ENCODE measurements at places on chromosomes 11 and 22. TPM values are rescaled to one million over a fixed set of nuclear protein-coding genes. Genes with fewer than 3 reads are reported as not detected.

DLG2 gene
- 1.8 TPM for total RNA-seq

C11orf65 gene
- 0.43 TPM for total RNA-seq

CRYBA4 gene
- not detected for total RNA-seq

FAM83F gene
- total RNA-seq = 0.11 TPM

HEPACAM gene
- total RNA-seq = not detected

DNA sequence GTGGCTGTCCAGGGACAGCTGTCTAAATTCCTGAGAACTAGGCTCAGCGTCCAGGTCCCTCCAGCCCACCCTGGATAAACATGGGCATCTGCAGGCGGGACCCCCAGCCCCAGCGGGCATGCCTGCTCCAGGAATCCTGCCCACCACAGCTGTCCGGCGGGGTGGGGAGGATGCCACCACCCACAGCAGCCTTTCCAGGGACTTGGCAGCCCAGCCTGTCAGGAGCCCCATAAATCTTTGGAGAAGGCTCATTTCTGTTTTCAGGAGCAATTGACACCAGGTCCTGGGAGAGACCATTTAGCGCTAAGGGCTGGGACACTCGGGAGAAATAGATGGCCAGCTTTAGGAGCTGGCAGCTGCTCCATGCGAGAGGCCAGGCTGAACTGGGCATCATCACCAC, 358.9 kb downstream of the CADM1 start:
- peaks cover 5% of the 10 kb centered on the region for H3K27me3 ChIP-seq
- DNase-seq = no peak
- H3K36me3 ChIP-seq = no peaks in the 10 kb centered on the region
- H3K27ac ChIP-seq = no peak overlapping the region
- H3K4me3 ChIP-seq = no peak overlapping the region

GRCh38 chr22:19497245-19497644, 17.5 kb downstream of the CDC45 start:
- no peak overlapping the region for H3K27ac ChIP-seq
- H3K4me3 ChIP-seq = no peak overlapping the region
- H3K27me3 ChIP-seq = no peaks in the 10 kb centered on the region
- peaks cover 9% of the 10 kb centered on the region for H3K4me1 ChIP-seq
- DNase-seq = no peak
- peaks cover 68% of the 10 kb centered on the region for H3K36me3 ChIP-seq

DNA sequence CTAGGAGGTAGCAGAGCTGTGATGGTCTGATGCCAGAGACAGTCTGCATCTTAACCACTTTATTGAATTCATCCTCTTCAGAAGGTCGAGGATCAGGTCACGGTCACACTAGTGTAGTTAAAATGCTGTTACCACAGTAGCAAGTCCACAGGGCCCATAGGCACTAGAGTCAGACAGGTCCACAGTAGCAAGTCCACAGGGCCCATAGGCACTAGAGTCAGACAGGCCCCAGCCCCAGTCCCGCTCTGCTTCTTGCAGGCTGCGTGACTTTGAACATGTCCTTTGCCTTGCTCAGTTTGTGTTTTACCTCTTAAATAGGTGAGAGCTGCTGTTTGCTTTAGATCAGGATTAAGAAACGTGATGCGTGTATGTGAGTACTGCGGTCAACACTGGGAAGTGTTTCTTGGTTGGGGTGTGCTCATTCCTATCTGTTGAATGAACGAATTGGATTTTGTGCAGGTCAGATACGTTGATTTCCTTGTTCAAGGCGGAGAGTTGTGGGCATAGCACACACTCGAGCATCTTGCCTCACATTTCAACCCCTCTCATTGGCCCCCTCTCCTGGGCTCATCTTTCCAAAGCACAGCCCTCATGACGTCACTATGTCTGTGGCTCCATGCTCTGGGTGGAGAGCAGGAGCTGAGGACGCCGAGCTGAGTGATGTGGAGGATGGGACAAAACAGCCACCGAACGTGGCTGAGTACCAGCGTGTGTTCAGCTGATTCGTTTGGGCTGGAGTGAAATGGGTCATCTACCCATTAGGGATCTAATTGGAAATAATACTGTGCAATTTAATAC, 191.7 kb downstream of the TBC1D22A start:
- H3K27me3 ChIP-seq = no peaks in the 10 kb centered on the region
- no peak overlapping the region for H3K27ac ChIP-seq
- no peak overlapping the region for H3K4me3 ChIP-seq

DNA sequence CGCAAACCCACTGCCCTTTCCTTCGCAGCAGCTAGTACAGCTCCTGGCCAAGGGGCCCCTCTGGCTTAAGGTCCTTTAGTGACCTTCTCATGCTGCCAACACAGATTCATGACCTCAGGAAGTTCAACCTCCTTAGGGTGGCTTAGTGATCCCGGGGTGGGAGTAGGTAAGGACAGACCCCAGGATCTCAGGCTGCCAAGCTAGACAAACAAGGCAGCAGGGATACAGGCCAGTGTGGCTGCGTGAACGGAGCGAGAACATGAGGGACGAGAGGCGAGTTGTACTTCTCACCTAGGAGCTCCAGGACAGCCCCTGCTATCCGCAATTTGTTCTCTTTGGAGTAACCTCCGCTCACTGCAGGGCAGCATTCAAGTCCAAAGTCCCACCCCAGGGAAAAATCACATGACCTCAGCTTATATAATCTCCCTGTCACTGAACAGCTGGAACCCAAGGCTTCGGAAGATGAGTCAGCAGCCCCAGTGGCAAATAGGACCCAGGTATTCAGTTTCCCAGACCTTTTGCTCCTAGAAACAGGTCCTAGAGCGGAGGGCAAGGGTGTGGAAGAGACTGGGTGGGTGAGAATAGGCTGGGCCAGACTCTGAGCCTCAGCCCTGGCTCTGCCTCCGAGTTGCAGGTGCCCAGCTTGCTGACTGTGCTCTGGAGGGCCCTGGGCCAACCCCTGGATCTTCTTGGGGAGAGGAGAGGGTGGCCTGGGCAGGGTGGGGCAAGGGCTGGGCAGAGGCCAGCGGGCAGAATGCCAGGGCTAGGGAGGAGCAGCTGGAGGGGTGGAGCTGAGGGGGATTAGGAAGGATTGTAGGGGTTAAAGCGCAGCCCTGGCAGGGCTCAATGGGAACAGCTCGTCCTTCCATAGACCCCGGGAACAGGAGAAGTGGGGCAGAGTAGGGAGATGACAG, 13.1 kb downstream of the USP2 start:
- DNase-seq = no peak
- H3K27me3 ChIP-seq = peaks cover 19% of the 10 kb centered on the region
- no peak overlapping the region for H3K27ac ChIP-seq
- no peak overlapping the region for H3K4me3 ChIP-seq

GRCh38 chr11:57072640-57073039, 83.9 kb downstream of the OR5AK2 start:
- H3K36me3 ChIP-seq = no peaks in the 10 kb centered on the region
- H3K27ac ChIP-seq = no peak overlapping the region
- no peaks in the 10 kb centered on the region for H3K4me1 ChIP-seq
- DNase-seq = no peak
- H3K4me3 ChIP-seq = no peak overlapping the region
- no peaks in the 10 kb centered on the region for H3K27me3 ChIP-seq

DNA sequence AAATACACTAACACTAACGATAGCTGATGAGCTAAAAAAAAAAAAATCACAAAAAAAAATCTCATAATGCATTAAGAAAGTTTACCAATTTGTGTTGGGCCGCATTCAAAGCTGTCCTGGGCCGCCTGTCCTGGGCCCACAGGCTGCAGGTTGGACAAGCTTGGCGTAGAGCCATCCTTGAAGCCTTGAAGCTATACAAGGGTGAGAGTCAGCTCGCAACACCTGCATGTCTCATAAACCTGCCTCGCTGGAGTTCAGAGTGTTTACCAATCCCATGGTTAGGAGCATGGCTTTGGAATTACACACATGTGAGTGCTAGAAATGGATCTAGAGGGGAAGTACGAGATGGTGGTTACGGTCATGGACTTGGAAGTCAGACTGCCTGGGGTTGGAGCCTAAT, 453.7 kb downstream of the INSC start:
- no peaks in the 10 kb centered on the region for H3K36me3 ChIP-seq
- H3K27ac ChIP-seq = no peak overlapping the region
- no peaks in the 10 kb centered on the region for H3K27me3 ChIP-seq
- no peak for DNase-seq

DNA sequence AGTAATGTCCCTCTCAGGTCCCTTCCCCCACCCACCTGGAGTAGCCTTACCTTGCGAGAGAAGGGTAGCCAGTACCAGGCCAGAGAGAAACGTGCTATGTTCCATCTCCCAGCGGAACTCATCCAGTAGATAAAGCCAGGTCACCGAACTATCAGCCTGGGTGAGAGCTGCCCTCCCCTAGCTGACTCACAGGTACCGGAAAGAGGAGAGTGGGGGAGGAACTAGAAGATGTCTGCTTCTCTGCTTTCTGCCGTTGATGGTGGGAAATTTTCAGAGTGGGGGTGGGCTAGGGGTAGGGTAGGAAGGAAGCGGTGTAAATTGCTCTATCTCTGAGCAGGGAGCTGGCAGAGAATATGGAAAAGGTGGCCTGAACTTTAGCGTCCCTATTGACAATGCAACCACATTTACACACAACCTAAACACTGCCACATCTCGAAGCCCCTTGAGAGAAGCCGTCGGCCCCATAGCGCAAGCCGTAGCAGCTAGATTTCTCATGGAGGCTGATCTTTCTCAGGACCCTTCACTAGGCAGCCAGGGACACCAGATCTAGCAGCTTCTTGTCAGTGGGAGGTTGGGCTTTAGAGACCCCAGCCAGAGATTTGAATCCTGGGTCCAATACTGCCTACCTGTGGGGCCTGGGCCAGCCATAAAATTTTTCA, at the start of gene CD3D:
CD3D (minus strand) TSS at position 203 of the 659 bp plus-strand sequence; CDS start at position 105, 98 bp downstream.
- no peaks in the 10 kb centered on the region for H3K27me3 ChIP-seq
- peak within 1 kb of the TSS; percentile 85 for H3K27ac ChIP-seq
- H3K4me3 ChIP-seq = peak within 1 kb of the TSS; percentile 86
- H3K36me3 ChIP-seq = peaks cover 62% of the 10 kb centered on the region
- H3K4me1 ChIP-seq = peaks cover 68% of the 10 kb centered on the region

- peak overlapping the region; percentile 40 for H3K27ac ChIP-seq
- peak overlapping the region; percentile 96 for H3K4me3 ChIP-seq
- H3K36me3 ChIP-seq = no peaks in the 10 kb centered on the region
- H3K27me3 ChIP-seq = no peaks in the 10 kb centered on the region
Measured at GRCh38 chr11:3808861-3809623, 682 bp downstream of the PGAP2 start.

- H3K27ac ChIP-seq = no peak overlapping the region
- H3K36me3 ChIP-seq = no peaks in the 10 kb centered on the region
- H3K4me1 ChIP-seq = no peaks in the 10 kb centered on the region
- H3K27me3 ChIP-seq = peaks cover 14% of the 10 kb centered on the region
- DNase-seq = no peak
- no peak overlapping the region for H3K4me3 ChIP-seq
Measured at GRCh38 chr11:64441127-64441526, 82.2 kb downstream of the RPS6KA4 start.

DNA sequence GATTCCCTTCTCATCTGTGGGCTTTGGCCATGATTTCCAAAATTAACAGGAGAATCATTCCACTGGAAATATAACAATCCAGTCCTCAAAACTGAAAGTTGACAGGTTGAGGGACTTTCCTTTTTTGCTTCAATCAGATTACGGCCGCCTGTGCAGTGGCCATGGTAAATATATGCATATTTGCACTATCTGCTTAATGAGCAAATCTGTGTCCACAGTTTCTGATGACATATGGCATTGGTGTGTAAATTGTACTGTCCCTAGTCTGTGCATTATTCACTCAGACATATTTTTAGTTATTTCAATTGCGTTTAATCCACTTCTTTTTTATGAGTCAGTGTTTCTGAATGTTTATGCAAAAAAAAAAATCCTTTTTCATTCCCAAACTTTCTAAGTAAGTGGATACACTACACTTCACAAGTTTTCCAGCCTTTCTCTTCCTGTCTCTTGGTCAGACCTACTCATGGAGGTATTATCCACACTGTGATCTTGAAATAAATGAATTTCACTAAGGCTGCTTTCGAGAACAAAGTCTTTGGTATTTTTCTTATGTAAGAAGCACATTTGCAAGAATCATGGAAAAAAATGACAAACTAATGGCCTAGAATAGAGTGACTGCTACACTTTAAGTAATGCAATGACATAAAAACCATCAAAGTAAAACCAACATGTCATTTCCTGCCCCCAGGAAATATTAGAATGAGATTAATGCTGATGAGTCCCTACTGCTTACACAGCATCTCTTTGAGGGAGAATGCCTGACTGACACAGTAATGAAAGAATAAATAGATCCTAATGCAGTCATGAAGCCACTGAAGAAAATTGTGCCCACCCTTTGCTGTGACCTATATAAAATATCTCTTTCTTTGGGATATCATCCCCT, 76.4 kb upstream of the MTNR1B start:
- no peaks in the 10 kb centered on the region for H3K36me3 ChIP-seq
- H3K27ac ChIP-seq = no peak overlapping the region
- no peak for DNase-seq
- H3K4me1 ChIP-seq = no peaks in the 10 kb centered on the region
- H3K27me3 ChIP-seq = peaks cover 1% of the 10 kb centered on the region

DNA sequence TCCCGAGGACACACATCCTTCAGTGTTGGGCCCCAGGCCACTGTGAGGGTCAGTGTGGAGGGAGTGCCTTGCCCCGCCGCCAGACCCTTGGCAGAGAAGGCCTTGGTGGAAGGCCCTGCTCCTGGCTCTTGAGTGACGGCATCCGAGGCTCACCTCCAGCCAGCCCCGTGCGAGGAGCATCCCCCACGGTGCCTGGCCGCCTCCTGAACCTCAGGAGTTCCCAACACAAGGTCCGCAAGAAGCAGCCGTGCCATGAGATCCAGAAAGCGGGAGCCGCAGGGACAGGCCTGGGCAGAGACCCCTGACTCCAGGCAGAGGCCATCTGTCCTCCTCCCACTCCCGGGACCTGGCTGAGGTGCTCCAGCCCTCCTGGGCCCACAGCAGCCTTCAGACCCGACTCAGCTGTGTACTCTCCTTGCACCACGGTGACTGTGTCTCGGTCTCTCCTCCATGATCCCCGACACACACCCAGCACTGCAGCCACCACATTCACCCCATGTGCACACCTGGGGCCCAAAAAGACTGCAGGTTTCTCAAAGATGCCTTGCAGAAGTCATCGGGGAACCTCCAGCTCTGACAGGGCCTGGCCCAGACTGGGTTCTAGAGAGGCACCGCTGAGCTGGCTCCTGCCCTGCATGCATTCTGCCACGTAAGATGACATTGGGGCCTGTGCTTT, 870.2 kb downstream of the BRD1 start:
- H3K4me1 ChIP-seq = no peaks in the 10 kb centered on the region
- no peak overlapping the region for H3K27ac ChIP-seq
- H3K27me3 ChIP-seq = peaks cover 2% of the 10 kb centered on the region
- DNase-seq = no peak
